Activated CD4-positive, alpha-beta T cell treated with anti-CD3 and anti-CD28 coated beads for 36 hours (primary cell): ENCODE measurements at places on chromosomes 2 and 18.

- peaks cover 44% of the 10 kb centered on the region for H3K36me3 ChIP-seq
- no peak for DNase-seq
- peak overlapping the region; percentile 64 for H3K4me3 ChIP-seq
- peaks cover 45% of the 10 kb centered on the region for H3K4me1 ChIP-seq
- peak overlapping the region; percentile 73 for H3K27ac ChIP-seq
- no peaks in the 10 kb centered on the region for H3K27me3 ChIP-seq
Measured at GRCh38 chr18:68713131-68713530, 1.8 kb downstream of the TMX3 start.

DNA sequence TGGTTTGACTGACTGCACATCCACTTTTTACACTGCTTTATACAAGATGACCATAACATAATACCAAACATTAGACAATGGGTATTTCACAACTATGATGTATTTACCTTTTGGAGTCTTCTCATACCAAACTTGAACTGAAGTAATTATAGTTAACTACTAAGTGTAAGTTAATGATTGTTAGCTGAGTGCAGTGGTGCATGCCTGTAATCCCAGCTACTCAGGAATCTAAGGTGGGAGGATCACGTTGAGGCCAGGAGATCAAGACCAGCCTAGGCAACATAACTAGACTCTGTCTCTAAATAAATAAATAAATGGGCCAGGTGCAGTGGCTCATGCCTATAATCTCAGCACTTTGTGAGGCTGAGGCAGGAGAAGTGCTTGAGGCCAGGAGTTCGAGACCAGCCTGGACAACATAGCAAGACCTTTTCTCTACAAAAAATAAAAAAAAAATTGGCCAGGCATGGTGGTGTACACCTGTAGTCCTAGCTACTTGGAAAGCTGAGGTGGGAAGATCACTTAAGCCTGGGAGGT lies 44.9 kb upstream of the ORC2 start:
- no peak overlapping the region for H3K27ac ChIP-seq
- H3K27me3 ChIP-seq, result no peaks in the 10 kb centered on the region
- no peaks in the 10 kb centered on the region for H3K4me1 ChIP-seq
- no peak overlapping the region for H3K4me3 ChIP-seq
- DNase-seq, result no peak
- peaks cover 11% of the 10 kb centered on the region for H3K36me3 ChIP-seq

GRCh38 chr2:124804014-124804940 lies 779.2 kb downstream of the CNTNAP5 start:
- no peaks in the 10 kb centered on the region for H3K36me3 ChIP-seq
- no peak for DNase-seq
- no peak overlapping the region for H3K27ac ChIP-seq
- no peaks in the 10 kb centered on the region for H3K4me1 ChIP-seq
- H3K27me3 ChIP-seq, result no peaks in the 10 kb centered on the region
- no peak overlapping the region for H3K4me3 ChIP-seq

GRCh38 chr18:36465970-36466369 lies 168.5 kb downstream of the FHOD3 start:
- no peaks in the 10 kb centered on the region for H3K4me1 ChIP-seq
- H3K36me3 ChIP-seq, result no peaks in the 10 kb centered on the region
- H3K27ac ChIP-seq, result no peak overlapping the region
- no peaks in the 10 kb centered on the region for H3K27me3 ChIP-seq
- no peak overlapping the region for H3K4me3 ChIP-seq

DNA sequence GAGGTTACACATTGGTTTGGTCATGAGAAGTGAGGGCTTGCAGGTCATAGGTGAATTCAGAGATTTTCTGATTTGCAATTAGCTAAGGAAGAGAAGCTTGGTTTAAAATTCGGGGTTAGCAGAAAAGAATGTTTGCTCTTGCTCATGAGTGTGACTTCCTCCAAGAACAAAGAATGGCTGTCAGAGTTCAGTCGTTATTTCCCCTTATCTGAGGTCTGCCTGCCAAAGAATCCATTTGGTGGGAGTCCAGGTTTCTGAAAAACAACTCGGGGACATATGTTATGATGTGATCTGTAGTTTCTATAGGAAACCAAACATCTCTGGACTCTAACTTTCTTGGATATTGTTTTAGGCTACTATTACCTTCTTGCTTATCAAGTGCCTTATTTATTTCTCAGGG lies 3.2 kb upstream of the UGT1A6 start:
- DNase-seq, result no peak
- H3K36me3 ChIP-seq, result no peaks in the 10 kb centered on the region
- H3K4me1 ChIP-seq, result no peaks in the 10 kb centered on the region
- no peak overlapping the region for H3K4me3 ChIP-seq
- peaks cover 4% of the 10 kb centered on the region for H3K27me3 ChIP-seq
